DMS153 (cell line): ENCODE measurements at places on chromosomes 6 and 20.

- no peak for DNase-seq
Observed at GRCh38 chr6:2482773-2483172, 237.4 kb upstream of the GMDS start.

GRCh38 chr6:168620578-168620977 is 179.6 kb downstream of the SMOC2 start:
- no peak for DNase-seq

- DNase-seq, result no peak
Observed at GRCh38 chr6:162602759-162603158, 124.8 kb downstream of the PRKN start.

DNA sequence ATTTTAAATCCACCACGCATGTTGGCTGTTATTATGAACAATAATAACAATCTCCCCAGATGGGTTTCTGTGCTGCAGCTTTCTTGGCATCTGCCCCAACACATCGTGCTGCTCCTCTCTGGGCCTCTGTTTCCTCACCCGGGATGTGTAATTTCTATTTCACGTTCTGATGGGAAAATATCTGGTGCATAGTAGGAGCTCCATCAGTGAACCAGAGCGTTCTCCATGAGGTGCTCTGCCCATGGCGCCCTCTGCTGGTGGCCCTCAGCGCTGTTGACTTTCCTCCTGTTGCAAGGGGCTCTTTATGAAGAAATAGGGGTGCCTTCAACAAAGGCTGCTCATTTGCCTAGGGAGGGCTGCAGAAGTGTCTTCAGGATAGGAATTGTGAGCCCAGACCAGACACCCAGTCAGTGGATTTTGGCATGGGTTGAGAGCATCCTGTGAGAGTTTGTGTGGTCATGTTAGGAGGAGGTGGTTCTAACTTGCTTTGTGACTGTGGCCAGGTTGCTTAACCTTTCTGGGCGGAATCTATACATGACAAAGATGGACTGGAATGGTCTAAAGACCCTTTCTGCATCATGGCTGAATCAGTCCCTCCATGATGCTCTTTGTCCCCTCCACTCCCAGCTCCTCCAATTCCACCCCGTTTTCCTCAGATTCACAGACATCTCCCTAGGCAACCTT is 8.1 kb downstream of the SCRT2 start:
- no peak for DNase-seq

- DNase-seq, result no peak
Observed at GRCh38 chr6:140871911-140872310, 1260.8 kb upstream of the GJE1 start.

DNA sequence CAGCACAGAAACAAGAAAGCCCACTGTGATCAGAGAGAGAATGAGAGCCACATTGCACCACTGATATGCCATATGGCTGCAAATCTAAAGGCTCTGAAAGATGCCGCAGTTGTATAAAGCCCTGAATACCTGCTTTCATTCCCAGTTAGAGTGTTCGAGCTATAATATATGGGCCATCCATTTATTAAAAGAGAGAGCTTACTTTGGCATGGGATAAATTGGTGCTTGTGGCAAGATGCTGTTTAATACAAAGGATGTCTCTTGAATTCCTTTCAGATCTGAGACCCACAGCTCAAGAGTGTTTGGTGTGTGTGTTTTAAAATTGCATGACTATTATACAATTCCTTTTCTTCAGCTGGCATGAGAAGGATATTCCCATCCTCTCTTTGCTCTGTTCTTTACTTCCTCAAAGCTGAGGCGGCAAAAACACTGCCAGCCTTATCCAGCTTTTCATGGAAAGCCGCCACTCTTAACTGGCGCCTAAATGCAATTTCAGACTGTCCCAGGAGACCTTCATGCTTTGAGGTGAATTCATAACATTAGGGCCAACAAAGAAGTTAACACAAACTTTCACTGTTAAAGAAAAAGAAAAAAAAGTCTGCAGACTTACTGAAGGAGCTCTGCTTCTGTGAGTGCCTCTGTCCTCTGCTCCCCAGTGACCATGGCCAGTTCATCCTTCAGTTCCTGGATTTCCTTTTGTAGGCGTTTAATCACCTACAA is 147.6 kb downstream of the KIF6 start:
- DNase-seq, result no peak

- no peak for DNase-seq
Observed at GRCh38 chr6:82979657-82980056, 86.0 kb downstream of the UBE3D start.

DNA sequence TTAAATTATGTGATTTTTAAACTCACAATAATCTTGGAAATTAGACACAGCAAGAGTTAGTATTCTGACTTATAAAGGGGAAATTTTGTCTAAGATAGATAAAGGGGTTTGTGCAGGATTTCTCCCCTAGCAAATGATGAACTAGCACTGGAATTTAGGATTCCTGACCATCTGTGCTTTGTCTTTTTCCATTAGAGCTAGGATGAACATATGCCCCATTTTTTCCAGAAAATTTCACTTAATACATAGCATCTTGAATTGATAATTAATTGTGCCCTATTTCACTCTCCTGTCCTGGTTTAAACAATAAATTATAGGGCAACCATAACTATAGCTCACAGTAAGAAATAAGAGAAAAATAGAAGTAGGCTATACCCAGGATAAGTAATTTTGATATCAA is 601.0 kb downstream of the GRIK2 start:
- DNase-seq, result no peak

- DNase-seq, result no peak
Observed at GRCh38 chr6:40798069-40798770, 211.1 kb upstream of the LRFN2 start.

GRCh38 chr6:26473758-26474438 is 16.1 kb downstream of the BTN2A1 start:
- DNase-seq, result peak; percentile 81

GRCh38 chr20:38194971-38195504 is 30.0 kb upstream of the TGM2 start:
- no peak for DNase-seq
